ENCODE measurements at places on chromosomes 1 and 21. TPM values are rescaled to one million over a fixed set of nuclear protein-coding genes. Genes with fewer than 3 reads are reported as not detected.
A peak's percentile ranks its signal among the peaks of the same experiment; 100 is the strongest.

GRCh38 chr1:2981981-2982614 is 39.2 kb upstream of the ACTRT2 start:
- DNase-seq = peak; percentile 10
- H3K4me3 ChIP-seq = no peak overlapping the region
- H3K27ac ChIP-seq = no peak overlapping the region
- H3K36me3 ChIP-seq = no peaks in the 10 kb centered on the region
- no peaks in the 10 kb centered on the region for H3K27me3 ChIP-seq

DNA sequence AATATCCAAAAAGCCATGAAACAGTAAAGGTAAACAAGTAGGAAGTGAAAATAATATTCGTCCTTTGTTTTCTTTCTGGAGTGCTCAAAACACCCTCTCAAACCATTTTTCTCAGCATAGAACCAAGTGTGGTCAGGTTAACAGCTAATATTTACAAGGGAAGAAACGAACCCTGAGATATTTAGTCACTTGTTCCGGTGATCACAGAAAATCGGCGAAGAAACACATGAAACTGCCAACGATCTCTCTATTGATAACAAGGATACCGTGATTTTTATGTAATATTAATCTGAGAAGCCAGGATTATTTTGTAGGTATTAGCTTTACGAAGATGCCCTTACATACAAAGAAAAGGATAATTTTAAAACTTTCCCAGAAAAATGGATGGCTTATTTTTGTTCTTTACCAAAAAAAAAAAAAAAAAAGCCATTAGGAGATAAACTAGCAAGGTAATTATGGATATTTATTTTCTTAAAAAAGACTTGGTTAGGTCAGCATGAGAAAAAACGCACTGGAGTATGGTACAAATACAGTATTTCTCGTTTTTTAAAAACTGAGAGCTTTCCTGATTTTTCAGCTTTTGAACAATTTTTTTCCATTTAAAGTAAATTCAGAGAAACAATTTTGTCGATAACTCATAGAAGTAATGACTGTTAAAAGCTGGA is 107.3 kb upstream of the HNRNPU start:
- no peaks in the 10 kb centered on the region for H3K27me3 ChIP-seq
- peaks cover 13% of the 10 kb centered on the region for H3K36me3 ChIP-seq
- no peak for DNase-seq

DNA sequence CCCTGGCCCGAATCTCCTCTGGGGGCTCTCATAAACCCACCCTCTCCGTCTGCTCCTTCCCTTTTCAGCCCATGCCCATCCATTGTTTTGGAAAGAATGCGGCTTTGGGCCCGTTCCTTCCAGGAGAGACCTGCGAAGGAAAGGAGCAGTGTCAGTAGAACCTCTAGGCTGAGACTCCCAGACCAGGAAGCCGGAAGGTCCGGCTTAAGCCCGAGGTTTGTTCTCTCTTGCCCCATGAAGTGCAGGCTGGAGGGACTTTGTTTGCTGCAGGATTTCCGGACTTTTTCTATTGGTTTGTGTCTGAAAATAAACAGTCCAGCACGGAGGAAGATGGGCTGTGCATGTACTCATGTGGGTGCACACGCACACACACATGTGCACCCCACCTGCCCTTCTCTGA is 49.8 kb downstream of the ELK4 start:
- H3K27me3 ChIP-seq = peaks cover 5% of the 10 kb centered on the region
- no peak overlapping the region for H3K27ac ChIP-seq
- DNase-seq = no peak

DNA sequence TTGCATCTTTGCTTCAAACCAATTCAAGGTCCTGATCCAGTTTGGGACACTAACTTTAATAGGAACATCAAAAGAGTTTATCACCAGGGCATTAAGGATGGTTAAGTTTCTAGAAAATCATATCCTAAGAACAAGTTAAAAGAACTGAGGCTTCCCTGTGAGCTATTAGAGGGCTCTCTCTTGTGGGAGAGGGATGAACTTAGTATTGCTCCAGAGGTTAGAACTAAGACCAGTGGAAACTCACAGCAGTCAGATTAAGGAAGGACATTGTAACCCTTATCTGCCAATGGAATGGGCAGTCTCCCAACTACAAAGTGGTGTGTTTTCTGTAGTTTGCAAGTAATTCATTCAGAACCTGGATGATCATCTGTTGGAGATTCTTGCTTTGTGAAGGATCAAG is 36.8 kb downstream of the UBE2U start:
- no peak for DNase-seq
- H3K4me3 ChIP-seq = no peak overlapping the region

DNA sequence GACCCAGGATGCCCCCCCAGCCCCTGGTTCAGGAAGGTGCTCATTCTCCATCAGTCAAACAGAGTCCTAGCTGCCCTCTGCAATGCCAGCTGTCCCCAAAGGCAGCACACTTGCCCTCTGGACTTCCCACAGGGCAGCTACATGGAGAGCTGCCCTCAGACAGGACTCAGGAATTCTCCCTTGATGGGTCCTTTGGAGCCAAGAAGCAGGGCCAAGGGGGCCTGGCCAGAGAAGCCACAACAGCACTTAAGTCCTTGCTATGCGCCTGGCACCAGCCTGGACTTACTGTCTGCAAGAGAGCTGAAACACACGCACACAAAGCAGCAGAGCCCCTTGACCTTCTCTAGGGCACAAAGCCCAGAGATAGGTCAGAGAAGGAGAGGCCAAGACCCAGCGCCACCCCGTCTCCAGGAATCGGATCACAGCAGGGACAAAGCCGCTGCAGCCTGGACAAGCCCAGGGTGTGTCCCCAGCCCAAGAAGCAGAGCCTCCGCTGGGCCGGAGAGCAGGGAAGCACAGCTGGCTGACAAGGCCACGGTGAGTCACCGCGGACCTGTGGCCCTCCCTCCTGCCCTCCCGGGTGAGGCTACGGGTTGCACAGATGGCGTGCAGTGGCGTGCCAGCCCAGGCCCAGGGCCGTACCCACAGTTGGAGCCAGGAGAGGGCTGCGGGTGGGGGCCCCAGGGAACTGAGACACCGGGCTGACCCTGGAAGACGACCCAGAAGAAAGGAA is 1.7 kb downstream of the WNT9A start:
- H3K36me3 ChIP-seq = no peaks in the 10 kb centered on the region
- H3K4me3 ChIP-seq = peak overlapping the region; percentile 48
- H3K27ac ChIP-seq = no peak overlapping the region

DNA sequence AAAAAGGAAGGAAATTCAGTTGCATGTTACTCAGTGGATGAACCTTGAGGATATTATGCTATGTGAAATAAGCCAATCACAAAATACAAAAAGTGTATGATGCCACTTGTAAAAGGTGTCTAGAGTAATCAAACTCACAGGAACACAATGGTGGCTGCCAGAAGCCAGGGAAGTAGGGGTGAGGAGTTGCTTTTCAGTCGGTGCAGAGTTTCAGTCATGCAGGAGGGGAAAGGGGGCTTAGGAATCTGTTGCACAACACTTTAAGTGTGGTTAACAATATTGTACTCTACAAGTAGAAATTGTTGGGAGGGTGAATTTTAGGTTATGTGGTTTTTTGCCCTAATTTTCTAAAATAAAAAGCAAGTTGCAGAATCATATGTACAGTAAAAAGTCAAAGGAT is 184.2 kb upstream of the RAB4A start:
- no peak overlapping the region for H3K4me3 ChIP-seq
- peaks cover 25% of the 10 kb centered on the region for H3K27me3 ChIP-seq
- H3K36me3 ChIP-seq = no peaks in the 10 kb centered on the region
- no peak for DNase-seq

Gene F11R
- 11.6 TPM for total RNA-seq

- DNase-seq = no peak
- H3K27me3 ChIP-seq = no peaks in the 10 kb centered on the region
- no peak overlapping the region for H3K27ac ChIP-seq
- peaks cover 8% of the 10 kb centered on the region for H3K4me1 ChIP-seq
Observed at GRCh38 chr1:10612436-10613160, 137.8 kb downstream of the PEX14 start.

Gene PDZK1
- 0.13 TPM for total RNA-seq

Gene IL10
- 2.8 TPM for total RNA-seq

Gene EDARADD
- total RNA-seq = not detected

Gene ZNF697
- total RNA-seq = not detected

Gene TMEM50B
- 42.3 TPM for total RNA-seq

DNA sequence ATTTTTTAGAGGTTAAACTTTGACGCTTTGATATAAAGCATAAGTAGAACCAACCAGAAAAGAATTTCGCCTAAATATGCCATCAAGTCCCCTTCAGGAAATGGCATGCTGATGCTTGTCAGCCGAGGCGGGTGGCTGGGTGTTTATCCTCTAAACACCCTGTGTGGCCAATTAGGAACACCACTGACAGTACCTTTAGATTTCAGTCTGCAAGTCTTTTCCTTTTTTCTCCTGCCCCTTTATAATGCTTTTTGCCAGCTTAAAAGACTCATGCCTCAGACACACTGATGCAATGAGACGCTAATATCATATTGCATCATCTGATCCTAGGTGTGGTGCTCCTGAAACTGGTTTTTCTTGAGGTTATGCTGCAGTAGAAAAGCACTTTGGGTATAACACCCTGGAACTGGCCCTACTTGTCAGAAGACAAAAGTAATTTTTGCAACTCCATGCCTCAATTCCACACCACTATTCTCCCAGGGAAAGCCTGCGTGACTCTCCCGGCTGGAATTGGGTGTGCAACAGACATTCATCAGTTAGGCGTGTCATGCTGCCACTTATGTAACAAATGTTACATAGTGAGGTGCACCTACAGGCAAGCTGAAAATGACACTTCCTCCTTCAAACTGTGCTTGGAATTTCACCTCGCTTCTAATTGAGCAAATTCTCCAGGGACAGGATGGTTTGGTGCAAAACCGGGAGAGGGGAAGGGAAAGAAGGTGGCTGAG is 2.0 kb upstream of the RCC2 start:
- DNase-seq = no peak
- H3K27me3 ChIP-seq = peaks cover 11% of the 10 kb centered on the region
- H3K4me3 ChIP-seq = no peak overlapping the region
- H3K36me3 ChIP-seq = peaks cover 7% of the 10 kb centered on the region
- no peak overlapping the region for H3K27ac ChIP-seq

Gene C1QA
- total RNA-seq = not detected

DNA sequence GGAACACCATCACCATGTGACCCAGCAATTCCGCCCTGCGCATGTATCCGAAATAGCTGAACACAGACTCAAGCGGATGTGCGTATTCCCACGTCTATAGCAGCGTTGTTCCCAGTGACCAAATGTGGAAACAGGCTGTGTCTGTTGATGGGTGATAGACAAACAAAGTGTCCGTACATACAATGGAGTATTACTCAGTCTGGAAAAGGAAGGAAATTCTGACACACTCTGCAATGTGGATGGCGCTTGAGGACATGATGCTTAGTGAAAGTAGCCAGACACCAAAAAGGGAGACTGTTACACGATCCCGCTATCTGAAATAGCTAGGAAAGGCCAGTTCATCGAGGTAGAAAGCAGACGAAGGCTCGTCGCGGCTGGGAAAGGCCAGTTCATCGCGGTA is 25.8 kb downstream of the PDXK start:
- H3K27me3 ChIP-seq = no peaks in the 10 kb centered on the region
- no peak overlapping the region for H3K27ac ChIP-seq
- no peak overlapping the region for H3K4me3 ChIP-seq
- H3K36me3 ChIP-seq = peaks cover 49% of the 10 kb centered on the region

DNA sequence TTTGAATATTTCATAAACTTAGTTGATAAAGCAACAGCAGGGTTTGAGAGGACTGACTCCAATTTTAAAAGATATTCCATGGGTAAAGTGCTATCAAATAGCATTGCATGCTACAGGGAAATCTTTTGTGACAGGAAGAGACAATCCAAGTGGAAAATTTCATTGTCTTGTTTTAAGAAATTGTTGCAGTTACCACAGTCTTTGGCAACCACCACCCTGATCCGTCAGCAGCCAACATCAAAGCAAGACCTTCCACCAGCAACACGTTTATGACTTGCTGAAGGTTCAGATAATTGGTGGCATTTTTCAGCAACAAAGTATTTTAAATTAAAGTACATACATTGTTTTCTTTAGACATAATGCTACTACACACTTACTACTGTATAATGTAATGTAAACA is 47.8 kb downstream of the ADGRL4 start:
- no peak for DNase-seq
- no peaks in the 10 kb centered on the region for H3K36me3 ChIP-seq
- no peak overlapping the region for H3K4me3 ChIP-seq
- H3K4me1 ChIP-seq = no peaks in the 10 kb centered on the region

Gene OR2T11
- 1.7 TPM for total RNA-seq

GRCh38 chr1:88698140-88698539 is 14.1 kb downstream of the PKN2 start:
- peaks cover 17% of the 10 kb centered on the region for H3K36me3 ChIP-seq
- H3K27ac ChIP-seq = no peak overlapping the region
- no peaks in the 10 kb centered on the region for H3K27me3 ChIP-seq

DNA sequence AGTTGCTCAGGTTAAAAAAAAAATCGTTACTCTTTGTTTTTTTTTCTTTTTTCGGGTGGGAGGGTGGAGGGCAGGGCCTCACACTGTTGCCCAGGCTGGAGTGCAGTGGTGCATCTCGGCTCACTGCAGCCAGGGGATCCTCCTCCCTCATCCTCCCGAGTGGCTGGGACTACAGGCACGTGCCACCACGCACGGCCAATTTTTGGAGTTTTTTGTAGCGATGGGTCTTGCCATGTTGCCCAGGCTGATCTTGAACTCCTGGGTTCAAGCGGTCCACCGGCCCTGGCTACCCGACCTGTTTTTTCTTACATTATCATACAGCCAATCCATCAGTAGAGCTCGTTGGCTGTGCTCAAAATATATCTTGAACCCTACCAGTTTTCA is 2.2 kb upstream of the USP1 start:
- no peak overlapping the region for H3K27ac ChIP-seq
- peaks cover 12% of the 10 kb centered on the region for H3K36me3 ChIP-seq
- no peaks in the 10 kb centered on the region for H3K27me3 ChIP-seq
- no peak for DNase-seq

DNA sequence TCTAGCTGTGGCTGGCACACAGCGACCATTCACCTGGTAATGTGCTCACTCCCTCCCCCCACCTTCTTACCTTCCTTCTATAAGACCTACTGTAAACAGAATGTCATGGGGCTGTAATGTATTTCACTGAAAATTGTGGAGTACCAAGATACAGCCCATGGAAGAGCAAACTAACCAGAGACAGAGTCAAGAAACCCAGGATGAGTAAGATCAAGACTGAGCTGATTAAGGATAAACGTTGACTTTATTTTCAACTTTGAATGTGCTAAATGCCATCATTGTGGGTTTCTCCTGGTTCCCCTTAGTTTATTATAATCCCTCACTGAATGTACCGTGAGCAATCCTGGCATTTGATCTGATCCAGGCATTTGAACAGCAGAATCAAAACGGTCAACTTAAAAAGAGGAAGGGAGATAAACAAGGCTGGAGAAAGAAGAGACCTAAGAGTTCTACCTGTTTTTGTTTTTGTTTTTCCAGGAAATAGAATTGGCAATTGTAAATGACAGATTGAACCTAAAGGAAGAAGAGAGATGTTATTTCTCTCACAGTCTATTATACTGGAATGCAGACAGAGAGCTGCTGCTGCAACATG is 16.1 kb upstream of the ATP1B1 start:
- H3K27me3 ChIP-seq = peaks cover 10% of the 10 kb centered on the region
- no peak overlapping the region for H3K27ac ChIP-seq
- H3K4me1 ChIP-seq = peaks cover 24% of the 10 kb centered on the region
- H3K36me3 ChIP-seq = no peaks in the 10 kb centered on the region
- no peak for DNase-seq
